ENCODE measurements at places on chromosomes 12 and 14.

DNA sequence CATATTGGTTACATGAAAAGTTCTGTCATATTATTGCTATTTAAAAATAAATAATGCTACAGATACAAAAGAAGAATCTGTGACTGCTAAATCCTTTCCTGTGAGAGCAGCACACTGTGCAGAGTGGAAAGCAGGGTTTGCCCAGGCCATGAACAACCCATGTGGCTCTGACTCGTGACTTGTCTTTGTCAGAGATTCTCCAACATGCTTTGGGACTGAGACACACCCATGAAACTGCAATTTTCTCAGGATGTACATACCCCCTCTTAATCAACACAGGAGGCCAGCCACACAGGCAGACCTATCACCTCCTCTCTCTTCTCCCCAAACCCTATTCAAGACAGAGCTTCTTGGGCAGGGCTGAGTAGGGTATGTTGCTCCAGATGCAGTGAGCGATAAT lies 96.8 kb upstream of the NTF3 start:
- DNase-seq: no peak

DNA sequence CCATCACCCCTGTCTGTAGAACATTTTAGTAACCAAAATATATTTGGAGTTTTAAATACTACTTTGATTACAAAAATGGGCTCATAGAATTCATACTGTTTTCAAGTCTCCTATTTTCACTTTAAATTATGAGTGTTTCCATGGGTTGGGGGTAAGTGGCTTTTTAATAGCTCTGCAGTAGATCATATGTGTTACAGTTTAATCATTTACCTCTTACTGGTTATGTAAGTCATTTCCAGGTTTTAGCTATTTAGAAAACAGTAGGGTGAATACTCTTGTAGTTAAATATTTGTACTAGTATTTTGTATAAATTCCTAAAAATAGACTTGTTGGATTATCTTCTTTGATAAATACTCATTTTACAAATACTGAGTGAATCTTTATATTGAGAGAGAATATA lies 8.2 kb downstream of the PCNX1 start:
- no peak for DNase-seq

DNA sequence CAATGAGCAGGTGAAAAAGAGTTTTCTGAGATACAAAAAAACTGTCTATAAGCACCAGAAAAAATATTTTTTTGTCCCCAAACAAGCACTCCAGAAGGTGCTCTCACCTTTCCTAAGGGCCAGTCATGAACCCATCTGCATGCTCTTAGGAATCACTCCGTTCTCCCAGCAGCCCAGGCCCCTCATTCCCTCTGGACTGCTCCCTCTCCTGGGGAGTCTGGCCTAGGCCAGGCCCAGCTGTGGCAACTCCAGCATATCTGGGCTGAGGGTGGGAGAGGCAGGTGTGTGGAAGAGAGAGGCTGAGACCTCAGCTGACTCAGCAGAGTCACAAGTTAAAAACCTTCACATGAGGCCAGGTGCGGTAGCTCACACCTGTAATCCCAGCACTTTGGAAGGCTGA lies 54.6 kb downstream of the TRAFD1 start:
- no peak for DNase-seq

DNA sequence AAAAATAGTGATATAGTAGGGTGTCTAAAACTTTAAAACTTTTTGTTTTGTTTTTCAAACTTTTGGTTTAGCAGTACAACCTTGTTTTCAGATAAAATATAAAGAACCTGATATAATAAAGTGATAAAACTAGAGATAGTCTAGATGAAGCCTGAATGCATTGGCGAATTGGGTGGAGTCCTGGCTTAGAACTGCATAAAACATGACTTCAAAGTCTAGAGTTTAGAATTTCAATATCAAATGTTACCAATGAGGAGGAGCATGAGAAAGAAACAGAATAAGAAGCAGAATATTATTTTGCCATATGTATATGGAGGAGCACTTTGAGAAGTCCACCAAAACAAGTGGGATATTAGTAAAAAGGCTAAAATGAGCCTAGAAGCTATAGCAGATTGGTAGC lies 263.6 kb downstream of the TMEM117 start:
- no peak for DNase-seq

GRCh38 chr12:46963977-46964971 lies 115.1 kb upstream of the PCED1B start:
- DNase-seq: no peak

- no peak for DNase-seq
These were observed 460.6 kb downstream of the TMTC2 start for GRCh38 chr12:83147341-83147740.

- DNase-seq: no peak
These were observed 5.6 kb downstream of the TMED10 start for GRCh38 chr14:75170772-75171171.

- no peak for DNase-seq
These were observed 9.4 kb downstream of the EP400 start for GRCh38 chr12:131959116-131959515.

GRCh38 chr12:113097716-113098440 lies 37.7 kb downstream of the RASAL1 start:
- DNase-seq: no peak

GRCh38 chr12:16788506-16789203 lies 182.7 kb upstream of the LMO3 start:
- no peak for DNase-seq

DNA sequence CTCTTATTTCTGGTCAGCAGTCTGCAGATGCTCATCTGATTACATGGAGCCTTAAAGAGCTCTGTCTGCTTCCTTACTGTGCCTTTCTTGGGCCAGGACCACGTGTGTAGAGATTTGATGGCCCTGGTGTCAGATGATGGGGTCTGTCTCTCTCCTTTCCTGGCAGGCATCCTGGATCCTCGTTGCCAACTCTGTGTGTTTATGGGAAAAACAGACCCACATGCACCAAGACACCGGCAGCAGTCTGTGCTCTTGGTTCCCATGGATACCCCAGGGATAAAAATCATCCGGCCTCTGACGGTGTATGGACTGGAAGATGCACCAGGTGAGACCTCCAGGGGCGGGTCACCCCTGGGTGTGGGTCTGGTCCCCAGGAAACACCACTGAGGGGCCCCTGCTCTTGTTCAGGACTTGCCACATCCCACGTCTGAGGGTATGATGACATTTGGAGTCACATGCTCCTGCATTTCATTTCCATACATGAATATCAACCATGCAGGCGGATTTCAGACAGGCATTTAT lies 18.5 kb upstream of the ALDH2 start:
- no peak for DNase-seq

DNA sequence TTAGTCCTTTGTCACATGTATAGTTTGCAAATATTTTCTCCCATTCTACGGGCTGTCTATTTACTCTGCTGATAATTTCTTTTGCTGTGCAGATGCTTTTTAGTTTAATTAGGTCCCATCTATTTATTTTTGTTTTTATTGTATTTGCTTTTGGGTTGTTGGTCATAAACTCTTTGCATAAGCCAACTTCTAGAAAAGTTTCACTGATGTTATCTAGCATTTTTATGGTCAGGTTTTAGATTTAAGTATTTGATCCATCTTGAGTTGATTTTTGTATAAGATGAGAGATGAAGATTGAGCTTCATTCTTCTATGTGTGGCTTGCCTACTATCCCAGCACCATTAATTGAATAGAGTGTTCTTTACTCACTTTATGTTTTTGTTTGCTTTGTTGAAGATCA lies 1008.4 kb upstream of the ATXN7L3B start:
- DNase-seq: no peak

DNA sequence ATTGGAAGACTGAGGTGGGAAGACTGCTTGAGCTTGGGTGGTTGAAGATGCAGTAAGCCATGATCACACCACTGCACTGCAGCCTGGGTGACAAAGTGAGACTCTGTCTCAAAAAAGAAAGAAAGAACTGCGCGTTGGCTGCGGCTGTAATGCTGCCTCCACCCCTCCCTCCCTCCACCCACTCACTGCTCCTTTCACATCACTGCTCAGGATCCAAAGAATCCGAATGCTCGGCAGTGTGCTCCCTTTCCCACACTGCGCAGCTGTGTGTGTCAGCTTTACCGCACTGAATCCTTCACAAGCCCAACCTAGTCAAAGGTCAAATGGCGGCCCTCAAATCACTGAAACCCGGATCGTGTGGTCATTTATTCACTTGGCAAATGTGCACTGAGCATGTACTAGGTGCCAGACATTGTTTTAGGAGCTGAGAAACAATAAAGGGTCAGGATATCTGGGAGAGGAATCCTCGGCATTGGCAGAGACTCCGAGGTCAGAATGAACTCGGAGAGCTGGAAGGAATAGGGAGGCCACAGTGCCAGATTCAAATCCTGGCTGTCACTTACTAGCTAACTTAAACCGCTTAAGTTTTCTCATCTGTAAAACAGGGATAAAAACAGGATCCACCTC lies 11.5 kb upstream of the TDRD9 start:
- DNase-seq: no peak
